ENCODE measurements at places on chromosomes 5 and 9.
A peak's percentile ranks its signal among the peaks of the same experiment; 100 is the strongest.

DNA sequence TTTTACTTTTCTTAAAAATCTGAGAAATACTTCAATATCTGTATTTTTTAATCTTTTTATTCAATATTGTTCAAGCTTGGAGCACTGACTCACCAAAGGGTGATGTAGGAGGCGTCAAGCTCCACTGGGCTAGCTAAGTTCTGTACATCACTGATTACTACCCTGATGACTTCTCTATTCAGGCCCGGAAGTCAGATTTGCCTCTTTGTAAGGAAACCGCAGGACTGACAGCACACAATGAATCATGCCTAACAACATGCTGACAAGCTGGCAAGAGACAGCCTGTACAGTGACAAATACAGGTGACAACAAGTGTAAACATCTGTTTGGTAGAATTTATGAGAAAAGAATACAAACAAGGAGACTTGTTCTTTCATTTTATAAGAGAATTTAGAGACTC lies 627.9 kb upstream of the RORB start:
- DNase-seq: no peak

GRCh38 chr9:129318121-129319075 lies 140.3 kb upstream of the IER5L start:
- peak; percentile 33 for DNase-seq

DNA sequence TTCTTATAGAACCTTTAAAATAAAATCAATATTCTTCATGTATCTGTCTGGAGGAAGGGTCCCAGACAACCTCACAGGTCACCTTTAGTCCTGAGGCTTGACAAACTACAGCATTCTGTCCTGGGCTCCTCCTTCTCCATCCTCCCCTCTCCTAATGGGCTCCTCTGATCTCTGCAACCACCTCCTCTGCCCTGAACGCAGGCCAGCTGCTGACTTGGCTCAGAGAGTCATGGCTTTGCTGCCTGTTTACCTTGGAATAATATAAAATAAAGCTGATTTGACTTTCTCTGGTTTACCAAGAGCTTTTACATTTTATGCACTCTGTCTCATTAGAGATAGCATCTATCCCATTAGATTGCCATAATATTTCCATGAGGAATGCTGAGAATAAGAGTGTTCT lies 159.4 kb downstream of the SEMA6A start:
- DNase-seq: no peak

GRCh38 chr5:119082691-119083090 lies 11.8 kb downstream of the DMXL1 start:
- DNase-seq: no peak

DNA sequence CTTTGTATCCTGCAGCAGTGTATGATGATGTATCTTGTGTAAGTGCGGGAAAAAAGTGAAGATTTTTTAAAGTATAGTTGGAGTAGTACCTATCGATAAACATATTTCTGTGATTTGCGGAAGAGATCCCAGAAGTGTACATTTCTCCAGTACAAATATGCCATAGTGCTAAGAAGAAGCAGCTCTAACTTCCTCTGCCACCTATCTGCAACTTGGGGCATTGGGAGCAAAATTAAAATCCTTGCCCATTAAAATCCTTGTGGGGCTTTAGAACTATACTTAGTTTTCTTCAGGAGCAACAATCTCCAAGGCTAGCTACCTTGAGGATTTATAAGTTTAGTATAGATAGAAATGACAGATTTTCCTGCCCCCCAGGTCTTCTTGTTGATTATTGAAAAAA lies 123.7 kb downstream of the VCAN start:
- no peak for DNase-seq

All from DMS79 (cell line).